Stimulated activated CD4-positive, alpha-beta T cell treated with anti-CD3 and anti-CD28 coated beads, Interleukin-4, amount 100 ng/mL, for 48 hours (primary cell): ENCODE measurements at places on chromosomes 5 and 9.
A peak's percentile ranks its signal among the peaks of the same experiment; 100 is the strongest.

- peak; percentile 0 for DNase-seq
These were observed 500.0 kb upstream of the C9orf72 start for GRCh38 chr9:28073270-28073669.

GRCh38 chr5:32597041-32597629 lies 11.8 kb downstream of the SUB1 start:
- no peak for DNase-seq

GRCh38 chr9:37753489-37754190 lies at the start of gene TRMT10B:
TRMT10B (plus strand) TSS chr9:37753805; CDS start chr9:37761932, 8,127 bp downstream.
- peak; percentile 68 for DNase-seq

GRCh38 chr5:170650850-170651249 lies 132.7 kb upstream of the GABRP start:
- no peak for DNase-seq

DNA sequence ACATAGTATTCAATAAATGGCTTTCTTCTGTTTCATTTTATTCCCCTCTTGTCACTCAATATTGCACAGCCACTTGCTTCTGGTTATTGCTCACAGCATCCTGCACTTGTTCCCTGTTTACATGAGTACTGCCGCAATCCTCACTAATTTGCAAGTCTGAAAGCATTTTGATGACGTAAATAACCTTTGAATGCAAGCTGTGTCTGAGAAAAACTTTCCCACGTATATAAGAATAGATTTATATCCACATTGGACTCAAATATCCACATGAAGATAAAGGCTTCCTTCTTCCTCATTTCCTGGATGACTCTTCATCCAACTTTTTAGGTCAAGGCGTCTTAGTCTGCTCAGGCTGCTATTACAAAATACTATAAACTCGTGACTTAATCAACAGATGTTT lies 88.2 kb upstream of the DAP start:
- DNase-seq, result no peak

GRCh38 chr5:117204926-117205869 lies 630.6 kb upstream of the SEMA6A start:
- DNase-seq, result no peak

DNA sequence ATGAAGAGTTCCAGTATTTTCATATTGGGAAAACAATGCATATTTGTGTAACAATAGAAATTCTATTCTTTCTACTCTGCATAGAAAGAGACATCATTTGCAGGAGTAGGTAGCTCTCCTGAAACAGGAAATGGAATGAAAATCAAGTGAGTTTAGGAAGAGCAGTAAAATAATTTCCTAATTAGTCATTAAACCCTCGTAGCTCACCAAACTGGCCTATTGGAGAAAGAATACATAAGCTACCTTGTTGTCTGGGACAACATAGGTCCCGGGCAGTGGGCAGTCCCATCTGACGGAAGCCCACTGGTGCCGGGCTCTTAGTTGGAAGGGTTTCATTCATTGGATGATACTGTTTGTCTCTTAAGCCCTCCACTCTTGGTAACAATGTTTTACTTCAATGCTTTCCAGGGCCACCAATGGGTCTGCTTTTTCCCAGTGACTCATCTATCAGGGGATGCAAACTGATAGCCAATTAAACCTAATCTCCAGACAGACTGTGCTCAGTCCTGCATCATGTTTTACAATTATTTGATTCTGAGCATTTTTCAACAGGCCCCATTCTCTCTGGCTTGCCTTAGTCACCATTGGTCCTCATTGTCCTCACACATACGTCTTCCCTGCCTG lies 46.5 kb downstream of the GNA14 start:
- DNase-seq, result no peak

DNA sequence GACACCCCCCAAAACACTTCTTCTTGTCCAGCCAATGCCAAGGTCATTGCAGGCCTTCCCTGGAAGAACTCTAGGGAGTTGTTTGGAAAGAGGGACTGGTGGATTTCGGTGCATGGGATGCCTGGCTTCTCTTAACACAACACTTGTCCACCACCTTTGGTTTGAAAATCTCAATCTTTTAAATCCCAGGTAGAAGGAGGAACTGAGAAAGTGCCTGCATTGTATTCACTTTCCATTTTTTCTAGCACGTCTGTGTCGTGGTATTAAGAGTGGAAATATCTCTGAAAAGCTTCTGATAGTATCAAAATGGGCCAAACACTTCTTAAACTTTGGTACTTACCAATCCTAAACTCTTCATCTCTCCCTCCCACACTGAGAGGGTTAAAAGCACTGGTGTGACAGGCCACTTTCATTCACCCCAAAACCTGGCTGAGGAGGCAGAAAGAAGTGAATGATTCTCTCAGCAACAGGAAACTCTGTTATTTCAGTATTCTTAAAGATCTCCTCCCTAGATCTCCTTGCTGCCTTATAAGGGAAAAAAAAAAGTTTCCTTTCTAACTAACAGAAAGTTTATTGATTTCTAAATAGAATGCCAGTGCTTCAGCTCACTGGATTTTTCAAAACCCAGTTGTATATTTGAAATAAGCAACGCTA lies 3.9 kb upstream of the NFIB start:
- DNase-seq, result no peak

DNA sequence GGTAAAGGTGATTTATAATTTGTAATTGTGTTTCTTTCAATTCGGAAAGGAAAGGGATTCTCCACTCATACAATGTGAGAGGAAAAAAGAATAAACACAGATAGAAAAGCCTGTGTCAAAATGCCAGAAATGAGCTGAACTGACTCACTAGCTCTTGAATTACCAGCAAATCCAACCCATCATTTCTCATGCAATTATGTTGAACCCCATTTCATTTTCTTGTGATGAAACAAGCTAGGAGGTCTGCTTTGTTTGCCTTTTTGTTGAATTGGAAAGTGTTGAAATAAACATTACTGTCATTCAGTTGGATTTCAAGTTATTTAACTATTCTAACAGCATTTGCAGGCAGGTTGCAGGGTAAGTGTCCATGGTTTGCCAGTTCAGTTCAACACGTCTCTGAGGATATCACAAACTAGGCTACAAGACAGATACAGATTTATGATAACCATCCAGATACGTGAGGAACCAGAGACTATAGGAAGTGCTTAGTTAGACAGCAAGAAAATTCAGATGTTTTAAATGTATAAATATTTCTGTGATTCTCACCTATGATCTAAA lies 547.2 kb downstream of the MAT2B start:
- no peak for DNase-seq

DNA sequence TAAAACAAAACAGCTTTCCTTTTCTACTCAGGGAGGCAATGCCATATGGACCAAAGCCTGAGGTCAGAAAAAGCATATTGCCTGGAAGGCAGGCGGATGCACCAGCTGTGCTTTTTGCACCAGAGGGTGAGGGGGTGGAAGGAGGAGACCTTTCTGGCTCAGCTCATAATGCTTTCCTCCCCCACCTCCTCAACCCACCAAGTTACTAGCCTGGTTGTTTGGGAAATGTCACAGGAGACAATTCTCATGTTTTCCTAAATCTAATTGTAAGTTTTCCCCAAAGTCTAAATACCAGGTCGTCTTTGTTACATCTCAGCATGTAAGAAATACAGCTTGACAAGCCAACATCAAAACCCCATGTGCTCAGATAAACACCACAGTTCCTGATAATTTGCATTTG lies 72.6 kb upstream of the DMRTA1 start:
- DNase-seq, result no peak

GRCh38 chr5:122915717-122916461 lies 70.5 kb downstream of the SNX24 start:
- no peak for DNase-seq

GRCh38 chr9:95936579-95937075 lies 61.1 kb downstream of the ERCC6L2 start:
- no peak for DNase-seq

DNA sequence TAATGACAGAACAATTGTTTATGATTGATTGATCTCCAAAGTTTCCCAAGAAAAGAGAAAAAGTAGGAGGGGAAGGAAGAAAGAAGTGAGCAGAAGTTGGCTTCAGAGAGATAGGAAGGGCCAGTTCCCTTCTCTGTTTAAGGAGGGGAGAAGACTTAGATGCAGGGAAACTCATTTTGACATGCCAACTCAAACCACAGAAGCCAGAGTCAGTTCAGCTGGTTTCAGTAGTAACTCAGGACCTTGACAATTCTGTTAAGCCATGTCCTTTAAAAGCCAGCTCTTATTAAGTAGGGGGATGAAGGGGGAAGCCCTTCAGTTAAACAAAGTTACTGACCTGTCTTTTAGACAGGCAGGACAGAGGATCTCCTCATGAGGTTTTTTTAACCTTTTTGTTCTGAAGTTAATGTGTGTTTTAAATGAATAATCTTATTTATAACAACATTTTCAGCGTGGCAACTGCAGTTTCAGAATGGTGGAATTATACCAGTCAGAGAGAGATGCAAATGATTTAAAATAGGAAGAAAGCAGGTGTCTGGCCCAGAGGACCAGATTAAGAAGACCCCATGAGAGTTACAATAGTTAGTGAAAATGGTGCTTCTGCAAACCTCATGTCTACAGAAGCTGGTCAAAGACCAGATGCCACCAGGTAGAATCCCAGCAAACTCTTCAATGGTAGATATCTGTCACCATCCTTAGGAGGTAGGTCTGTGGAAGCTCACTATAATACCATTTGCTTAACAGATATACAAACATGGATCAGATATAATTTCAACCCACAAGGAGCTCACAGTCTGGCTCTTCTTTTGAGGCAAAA lies 29.3 kb upstream of the ABL1 start:
- no peak for DNase-seq

DNA sequence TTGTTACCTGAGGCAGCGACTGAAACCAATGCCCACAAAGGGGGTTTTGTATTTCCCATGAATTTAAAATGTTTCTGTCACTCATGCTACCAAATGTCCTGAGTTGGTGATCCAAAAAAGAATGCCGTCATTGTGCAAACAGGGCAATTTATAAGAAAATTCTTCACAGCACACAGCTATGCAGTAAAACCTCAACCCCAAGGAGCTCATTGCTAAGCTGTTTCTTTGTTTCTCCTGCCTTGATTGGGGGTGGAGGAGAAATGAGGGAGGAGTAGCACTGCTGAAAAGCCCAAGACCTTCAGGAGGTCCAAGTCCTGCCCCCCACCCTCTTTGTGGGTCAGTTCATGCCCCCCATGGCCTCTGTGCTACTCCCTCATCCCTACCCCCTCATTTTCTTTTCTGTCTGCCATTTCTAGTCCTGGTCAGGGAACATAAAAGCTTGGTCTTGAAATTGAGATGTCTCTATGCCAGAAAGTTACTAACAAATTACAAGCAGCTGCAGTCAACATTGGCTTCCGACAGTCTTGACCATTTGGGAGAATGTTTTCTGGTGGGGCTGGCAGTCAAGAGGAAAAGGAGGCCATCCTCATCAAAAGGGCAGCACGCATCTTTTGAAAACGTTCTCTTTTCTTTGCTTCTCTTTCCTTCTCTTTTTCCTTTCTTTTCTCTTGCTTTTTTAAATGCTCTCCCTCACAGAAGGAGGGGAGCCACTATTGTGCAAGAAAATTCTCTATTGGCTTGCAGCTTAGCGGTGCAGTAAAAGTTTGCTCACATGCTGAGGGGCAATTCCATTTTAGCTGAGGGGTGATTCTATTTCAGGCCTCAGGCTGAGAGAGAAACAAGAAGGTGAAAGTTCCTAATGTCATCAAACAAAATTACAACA lies 133.3 kb downstream of the GCNT1 start:
- no peak for DNase-seq

- no peak for DNase-seq
These were observed 94.6 kb downstream of the ADAMTS2 start for GRCh38 chr5:179250561-179251225.

- DNase-seq, result no peak
These were observed 36.3 kb downstream of the CAPSL start for GRCh38 chr5:35902046-35902672.

GRCh38 chr5:34737731-34738130 lies 81.6 kb downstream of the RAI14 start:
- DNase-seq, result no peak

DNA sequence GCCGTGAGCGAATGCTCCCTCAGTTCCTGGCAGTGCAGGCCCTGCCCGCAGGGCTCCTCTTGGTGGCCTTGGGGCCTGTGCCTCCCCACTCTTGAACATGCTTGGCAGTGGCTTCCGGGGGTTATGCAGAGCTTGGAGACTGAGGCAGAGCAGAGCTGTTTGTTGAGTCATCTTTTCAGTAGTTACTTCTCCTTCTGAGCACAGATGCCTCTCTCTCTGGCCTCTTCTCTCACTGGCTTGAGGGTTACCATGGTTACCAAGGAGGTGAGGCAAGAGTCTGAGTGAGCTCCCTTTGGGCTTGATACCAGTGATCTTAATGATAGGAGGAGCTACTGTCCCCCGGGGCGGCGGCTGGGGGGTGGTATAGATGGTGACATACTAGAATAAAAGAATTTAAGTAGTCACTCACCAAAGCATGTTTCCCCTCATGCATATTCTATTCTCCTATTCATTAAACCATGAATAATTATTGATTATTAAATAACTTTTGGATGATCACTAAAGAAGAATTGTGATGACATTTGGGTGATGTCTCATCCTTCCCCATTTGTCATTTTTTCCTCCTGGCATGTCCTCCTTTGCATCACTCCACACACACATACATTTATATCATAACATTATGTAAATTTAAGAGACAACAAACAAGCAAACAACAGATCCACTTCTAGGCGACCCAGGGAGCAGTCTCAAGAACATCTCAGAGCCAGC lies 111.1 kb downstream of the ARHGAP26 start:
- no peak for DNase-seq

- no peak for DNase-seq
These were observed 107.2 kb downstream of the RASGRF2 start for GRCh38 chr5:81067406-81067805.
